ENCODE measurements at places on chromosomes 1 and 21. TPM values are rescaled to one million over a fixed set of nuclear protein-coding genes. Genes with fewer than 3 reads are reported as not detected.

Gene ST6GALNAC5
- 16.3 TPM for total RNA-seq

Gene RIMS3
- total RNA-seq, result 4.6 TPM

Gene PPM1J
- 0.30 TPM for total RNA-seq

DNA sequence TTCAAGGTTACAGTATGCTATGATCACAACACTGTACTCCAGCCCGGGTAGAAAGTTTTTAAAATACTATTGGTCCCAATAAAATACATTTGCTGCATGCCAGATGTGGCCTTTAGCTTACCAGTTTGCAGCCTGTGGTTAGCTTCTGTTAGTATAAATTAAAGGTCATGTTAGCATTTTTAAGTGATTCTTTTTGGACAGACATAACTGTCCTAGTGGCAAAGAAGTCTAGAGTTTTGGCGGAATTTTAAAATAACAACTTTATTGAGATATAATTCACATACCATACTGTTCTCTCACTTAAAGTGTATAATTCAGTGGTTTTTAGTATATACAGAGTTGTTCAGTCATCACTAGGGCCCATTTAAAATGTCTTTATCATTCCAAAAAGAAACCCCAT, 24.3 kb upstream of the TMEM39B start:
- no peak overlapping the region for H3K4me3 ChIP-seq
- H3K27me3 ChIP-seq, result no peaks in the 10 kb centered on the region
- no peak for DNase-seq

DNA sequence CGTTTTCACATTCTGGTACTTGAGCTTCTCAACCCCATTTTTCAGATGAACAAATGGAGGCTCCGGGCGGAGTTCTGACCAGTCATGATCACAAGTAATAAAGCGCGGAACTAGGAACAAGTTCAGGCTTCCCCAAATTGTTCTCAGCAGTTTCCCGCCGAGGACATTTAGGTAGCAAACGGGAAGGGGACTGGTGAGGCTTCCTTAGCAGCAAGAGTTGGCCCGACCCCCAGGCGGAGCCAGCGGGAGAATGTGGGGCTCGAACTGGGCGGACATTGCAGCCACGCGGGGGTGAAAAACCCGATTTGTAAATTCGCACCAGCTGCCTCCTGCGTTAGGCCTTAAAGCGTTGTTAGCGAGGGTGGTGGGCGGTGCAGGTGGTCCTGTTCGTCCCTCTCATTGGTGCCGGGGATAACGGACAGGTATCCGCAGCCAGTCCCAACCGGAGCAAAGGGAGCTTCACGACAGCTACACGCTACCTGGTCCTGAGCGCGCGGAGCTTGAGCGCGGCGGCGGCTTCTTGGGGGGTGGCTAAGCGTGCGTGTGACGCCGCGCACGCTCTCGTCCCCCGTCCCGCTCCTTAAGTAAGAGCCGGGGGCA, 15.3 kb downstream of the SEMA6C start:
- H3K4me1 ChIP-seq, result peaks cover 23% of the 10 kb centered on the region
- H3K36me3 ChIP-seq, result no peaks in the 10 kb centered on the region

DNA sequence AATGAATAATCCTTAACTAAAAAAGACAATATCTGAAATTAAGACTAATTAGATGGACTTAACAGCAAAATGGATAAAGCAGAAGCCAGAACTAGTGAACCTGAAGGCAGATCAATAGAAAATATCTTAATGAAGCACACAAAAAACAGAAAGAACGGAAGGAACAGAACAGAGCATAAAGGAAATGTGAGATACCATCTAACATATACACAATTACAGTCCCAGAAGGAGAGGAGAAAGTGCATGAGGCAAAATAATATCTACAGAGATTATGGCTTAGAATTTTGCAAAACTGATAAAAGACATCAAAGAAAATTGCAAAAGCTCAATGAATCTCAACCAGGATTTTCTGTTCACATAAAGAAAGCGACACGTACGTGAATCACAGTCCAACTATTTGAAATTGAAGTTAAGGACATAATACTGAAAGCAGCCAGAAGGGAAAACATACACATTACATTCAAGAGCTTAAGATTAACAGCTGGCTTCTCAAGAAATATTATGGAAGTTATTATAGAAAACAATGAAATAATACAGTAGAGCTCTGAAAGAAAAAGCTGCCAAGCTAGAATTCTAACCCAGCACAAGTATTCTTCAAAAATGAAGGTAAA, 182.0 kb downstream of the CDC42BPA start:
- no peak for DNase-seq
- H3K36me3 ChIP-seq, result peaks cover 7% of the 10 kb centered on the region
- no peaks in the 10 kb centered on the region for H3K27me3 ChIP-seq
- H3K27ac ChIP-seq, result no peak overlapping the region
- no peak overlapping the region for H3K4me3 ChIP-seq

DNA sequence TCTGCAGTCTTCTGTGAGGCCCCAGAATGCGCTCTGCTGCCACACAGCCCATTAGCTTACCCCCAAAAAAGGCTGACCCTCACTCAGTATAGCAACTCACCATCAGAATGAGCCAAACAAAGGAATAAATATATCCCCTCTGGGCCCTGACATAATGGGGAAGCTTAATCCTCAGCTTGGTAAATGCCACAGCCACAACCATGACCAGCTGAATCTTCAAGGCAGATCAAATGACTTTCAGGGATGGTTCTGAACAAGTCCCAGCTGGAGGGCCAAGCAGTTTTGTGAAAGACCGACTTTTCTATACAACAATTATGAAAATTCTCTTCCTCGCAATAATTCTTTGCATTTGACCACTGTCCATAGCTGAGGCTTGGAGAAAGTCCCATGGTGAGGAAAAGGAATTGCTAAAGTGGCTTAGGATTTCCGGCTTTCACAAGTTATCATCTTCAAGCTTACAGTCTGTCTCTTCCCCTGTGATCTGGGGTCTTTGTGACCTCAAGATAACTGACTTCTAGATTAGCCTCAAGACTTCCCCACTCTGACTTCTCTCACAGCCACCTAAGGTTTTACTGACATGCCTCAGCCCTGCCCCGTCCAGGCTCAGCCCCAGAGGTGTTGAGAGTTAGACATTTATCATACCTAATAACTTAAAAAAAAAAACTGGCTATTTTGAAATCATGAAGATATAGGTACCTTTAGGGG, 47.8 kb upstream of the PBX1 start:
- no peak for DNase-seq
- H3K4me1 ChIP-seq, result no peaks in the 10 kb centered on the region
- H3K36me3 ChIP-seq, result no peaks in the 10 kb centered on the region
- no peak overlapping the region for H3K4me3 ChIP-seq
- no peaks in the 10 kb centered on the region for H3K27me3 ChIP-seq
- no peak overlapping the region for H3K27ac ChIP-seq

- H3K27me3 ChIP-seq, result no peaks in the 10 kb centered on the region
- H3K4me1 ChIP-seq, result no peaks in the 10 kb centered on the region
- no peak overlapping the region for H3K4me3 ChIP-seq
Measured at GRCh38 chr1:152313970-152314369, 11.1 kb downstream of the FLG start.

DNA sequence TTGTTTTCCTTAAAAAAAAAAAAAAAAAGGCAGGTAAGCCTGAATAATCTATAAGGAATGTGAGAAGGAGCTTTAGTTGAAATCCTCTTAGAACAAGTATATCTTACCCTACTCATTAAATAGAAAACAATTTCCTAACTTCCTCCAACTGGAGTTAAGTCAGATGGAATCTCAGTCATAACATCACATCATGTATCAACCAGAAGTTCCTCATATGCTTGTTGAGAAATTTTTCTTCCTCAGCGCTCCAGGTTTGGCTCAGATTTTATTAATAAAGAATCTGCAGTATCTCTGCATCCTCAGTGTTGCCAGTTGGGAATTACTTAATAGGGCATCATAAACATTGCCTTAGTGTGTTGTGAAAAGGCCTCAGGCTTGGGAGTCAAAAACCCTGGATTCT, 37.6 kb downstream of the DUSP10 start:
- DNase-seq, result no peak
- no peak overlapping the region for H3K27ac ChIP-seq
- no peak overlapping the region for H3K4me3 ChIP-seq

- H3K4me3 ChIP-seq, result peak within 1 kb of the TSS; percentile 37
- no peaks in the 10 kb centered on the region for H3K36me3 ChIP-seq
- H3K27me3 ChIP-seq, result peaks cover 39% of the 10 kb centered on the region
- H3K27ac ChIP-seq, result no peak within 1 kb of the TSS
- H3K4me1 ChIP-seq, result peaks cover 6% of the 10 kb centered on the region
Measured at GRCh38 chr1:242524571-242525359, at the start of gene PLD5. PLD5 (minus strand) TSS chr1:242524697.

DNA sequence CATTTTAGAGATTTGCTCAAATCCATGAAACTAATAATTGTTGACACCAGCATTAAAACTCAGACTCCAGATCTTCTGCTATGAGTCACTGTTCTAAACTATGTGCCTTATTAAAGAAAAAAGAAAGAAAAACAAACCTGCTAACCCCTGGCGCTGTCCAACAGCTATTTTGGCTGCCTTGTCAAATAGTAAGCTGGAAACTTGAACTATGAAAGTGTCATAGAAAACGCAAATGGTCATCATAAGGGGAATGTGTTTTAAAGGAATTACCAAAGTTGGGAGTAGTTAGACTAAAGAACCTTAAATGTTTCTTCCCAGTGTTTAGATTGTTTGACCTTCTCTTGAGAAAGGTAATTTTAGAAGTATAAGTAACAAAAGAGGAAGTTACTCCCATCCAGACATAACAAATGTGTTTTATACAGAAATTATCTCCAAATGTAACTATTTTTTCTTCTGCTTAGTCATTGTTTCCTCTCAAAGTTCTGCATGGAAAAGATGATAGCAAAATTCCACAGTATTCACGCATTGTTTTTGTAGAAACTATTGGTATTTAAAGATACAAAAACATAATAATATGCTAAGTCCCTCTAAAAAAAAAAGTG, 272.4 kb downstream of the TPR start:
- no peaks in the 10 kb centered on the region for H3K27me3 ChIP-seq
- peaks cover 5% of the 10 kb centered on the region for H3K36me3 ChIP-seq
- no peak overlapping the region for H3K4me3 ChIP-seq
- no peak overlapping the region for H3K27ac ChIP-seq
- no peak for DNase-seq

DNA sequence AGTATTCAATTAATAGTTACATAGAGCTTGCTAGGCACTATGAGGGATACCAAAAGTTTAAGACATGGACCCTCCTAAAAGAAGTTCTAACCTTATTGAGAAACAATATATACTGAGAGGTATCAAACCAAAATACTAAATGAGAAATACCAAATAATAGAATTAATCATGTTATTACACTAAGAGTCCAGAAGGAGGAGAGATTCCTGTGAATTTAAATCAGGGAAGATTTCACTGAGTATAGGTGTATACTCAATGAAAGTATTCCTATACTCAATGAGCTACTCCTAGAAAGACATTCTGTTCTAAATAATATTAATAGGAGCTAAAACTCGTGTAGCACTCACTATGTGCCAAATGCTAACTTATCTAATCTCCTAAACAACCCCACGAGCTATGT, 9.4 kb downstream of the CR1L start:
- H3K27me3 ChIP-seq, result no peaks in the 10 kb centered on the region
- no peak for DNase-seq
- no peaks in the 10 kb centered on the region for H3K4me1 ChIP-seq
- no peak overlapping the region for H3K4me3 ChIP-seq
- no peak overlapping the region for H3K27ac ChIP-seq

- no peak overlapping the region for H3K27ac ChIP-seq
- no peak overlapping the region for H3K4me3 ChIP-seq
- H3K27me3 ChIP-seq, result no peaks in the 10 kb centered on the region
- DNase-seq, result no peak
Measured at GRCh38 chr1:229836324-229836723, 210.3 kb downstream of the URB2 start.

- H3K36me3 ChIP-seq, result peaks cover 10% of the 10 kb centered on the region
- peak overlapping the region; percentile 97 for H3K4me3 ChIP-seq
- peaks cover 32% of the 10 kb centered on the region for H3K4me1 ChIP-seq
- peak overlapping the region; percentile 94 for H3K27ac ChIP-seq
Measured at GRCh38 chr1:2412773-2413494, 570 bp upstream of the PEX10 start.

GRCh38 chr1:38992412-38993111, 1.5 kb downstream of the AKIRIN1 start:
- H3K36me3 ChIP-seq, result peaks cover 20% of the 10 kb centered on the region
- H3K4me1 ChIP-seq, result peaks cover 31% of the 10 kb centered on the region
- peak overlapping the region; percentile 93 for H3K27ac ChIP-seq
- peak overlapping the region; percentile 90 for H3K4me3 ChIP-seq
- no peaks in the 10 kb centered on the region for H3K27me3 ChIP-seq
- no peak for DNase-seq

GRCh38 chr1:243260221-243260880, 4.5 kb downstream of the SDCCAG8 start:
- no peaks in the 10 kb centered on the region for H3K27me3 ChIP-seq
- DNase-seq, result no peak
- no peaks in the 10 kb centered on the region for H3K36me3 ChIP-seq
- no peak overlapping the region for H3K27ac ChIP-seq
- no peak overlapping the region for H3K4me3 ChIP-seq

DNA sequence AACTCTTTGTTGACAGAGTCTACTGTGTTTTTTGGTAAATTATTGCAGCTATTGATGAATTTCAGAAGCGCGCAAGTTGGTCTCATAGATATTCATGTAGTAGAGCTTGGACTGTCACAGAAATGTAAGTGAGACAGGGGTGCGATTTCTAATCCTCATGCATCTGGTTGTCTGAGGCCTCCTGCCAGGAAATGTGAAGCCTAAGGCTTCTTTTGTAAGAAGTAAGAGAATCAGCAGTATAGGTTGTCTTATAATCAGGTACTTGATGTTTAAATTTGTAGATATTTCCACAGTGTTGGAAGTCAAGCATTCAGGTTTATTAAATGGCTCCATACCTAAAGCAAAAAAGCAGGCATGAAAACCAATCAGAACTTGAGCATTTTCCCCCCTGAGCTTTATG, 332.9 kb upstream of the FMN2 start:
- no peak overlapping the region for H3K27ac ChIP-seq
- no peak for DNase-seq
- H3K36me3 ChIP-seq, result no peaks in the 10 kb centered on the region
- no peak overlapping the region for H3K4me3 ChIP-seq

- DNase-seq, result no peak
- peaks cover 6% of the 10 kb centered on the region for H3K4me1 ChIP-seq
- H3K4me3 ChIP-seq, result no peak overlapping the region
- no peak overlapping the region for H3K27ac ChIP-seq
- H3K36me3 ChIP-seq, result no peaks in the 10 kb centered on the region
Measured at GRCh38 chr1:31488528-31488927, 75.5 kb downstream of the SERINC2 start.

- H3K27me3 ChIP-seq, result no peaks in the 10 kb centered on the region
- no peak for DNase-seq
- peak overlapping the region; percentile 31 for H3K27ac ChIP-seq
- H3K36me3 ChIP-seq, result no peaks in the 10 kb centered on the region
- no peak overlapping the region for H3K4me3 ChIP-seq
Measured at GRCh38 chr1:41768583-41768982, 150.1 kb downstream of the HIVEP3 start.
